Mucosa of gallbladder (tissue), 1 donor: ENCODE measurements at places on chromosomes 1 and 21. TPM values are rescaled to one million over a fixed set of nuclear protein-coding genes. Genes with fewer than 3 reads are reported as not detected.

CD53 gene
- total RNA-seq: 39.4 TPM

ZNF362 gene
- 39.9 TPM for total RNA-seq

IFNLR1 gene
- total RNA-seq: 11.2 TPM

TRAPPC3 gene
- total RNA-seq: 57.7 TPM

OR11L1 gene
- total RNA-seq: not detected

SYT6 gene
- 1.4 TPM for total RNA-seq

CLEC20A gene
- total RNA-seq: 0.20 TPM

TMEM82 gene
- total RNA-seq: 4.9 TPM

FCER1A gene
- total RNA-seq: 1.1 TPM

C1orf141 gene
- not detected for total RNA-seq

RNF186 gene
- total RNA-seq: 0.32 TPM

STK40 gene
- 61.2 TPM for total RNA-seq

PROK1 gene
- 0.40 TPM for total RNA-seq

BACE2 gene
- 174 TPM for total RNA-seq

MORC3 gene
- total RNA-seq: 31.7 TPM

KRTAP7-1 gene
- total RNA-seq: not detected

GSTM1 gene
- total RNA-seq: 0.40 TPM

IL20 gene
- total RNA-seq: not detected

ARHGEF10L gene
- 53.0 TPM for total RNA-seq

FMOD gene
- total RNA-seq: 272 TPM

CDC7 gene
- total RNA-seq: 1.6 TPM

KIF2C gene
- 1.6 TPM for total RNA-seq

PTGFRN gene
- total RNA-seq: 93.6 TPM

PRAMEF17 gene
- total RNA-seq: not detected

TMOD4 gene
- total RNA-seq: 0.78 TPM

RGSL1 gene
- total RNA-seq: not detected

KLF17 gene
- total RNA-seq: not detected

NHLH2 gene
- not detected for total RNA-seq
